ENCODE measurements at places on chromosomes 11 and 22.

- DNase-seq: no peak
These were observed 14.0 kb downstream of the TRIM44 start for GRCh38 chr11:35676611-35676965.

- DNase-seq: no peak
These were observed 5.2 kb downstream of the NUMA1 start for GRCh38 chr11:72075109-72075508.

GRCh38 chr11:16799890-16800289, 61.4 kb downstream of the C11orf58 start:
- no peak for DNase-seq

DNA sequence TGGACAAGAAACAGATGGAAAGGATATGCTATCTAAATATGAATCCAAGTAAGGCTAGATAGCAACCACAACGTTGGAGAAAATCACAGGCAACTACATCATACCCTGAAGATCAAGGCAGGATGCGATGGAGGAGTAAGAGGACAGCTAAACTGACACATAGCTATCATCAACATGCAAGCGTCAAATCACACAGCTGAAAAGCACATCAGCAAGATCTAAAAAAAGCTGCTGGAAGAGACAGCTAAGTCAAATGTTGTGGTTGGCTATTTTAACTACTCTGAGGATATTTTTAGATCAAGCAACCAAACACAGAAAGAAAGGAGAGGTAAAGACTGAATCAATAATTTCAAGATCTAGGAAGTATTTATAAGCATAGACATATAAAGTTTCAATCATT, 466.9 kb downstream of the BRD1 start:
- no peak for DNase-seq

GRCh38 chr22:37781434-37782059, 26.2 kb upstream of the GCAT start:
- no peak for DNase-seq

GRCh38 chr22:44229331-44229730, 48.6 kb downstream of the PARVG start:
- no peak for DNase-seq

- no peak for DNase-seq
These were observed 92.3 kb upstream of the POU2AF2 start for GRCh38 chr11:111153194-111153593.

- DNase-seq: no peak
These were observed 315.5 kb downstream of the GUCY1A2 start for GRCh38 chr11:106702805-106703204.

- DNase-seq: no peak
These were observed 77.0 kb downstream of the MICAL2 start for GRCh38 chr11:12187399-12187798.

DNA sequence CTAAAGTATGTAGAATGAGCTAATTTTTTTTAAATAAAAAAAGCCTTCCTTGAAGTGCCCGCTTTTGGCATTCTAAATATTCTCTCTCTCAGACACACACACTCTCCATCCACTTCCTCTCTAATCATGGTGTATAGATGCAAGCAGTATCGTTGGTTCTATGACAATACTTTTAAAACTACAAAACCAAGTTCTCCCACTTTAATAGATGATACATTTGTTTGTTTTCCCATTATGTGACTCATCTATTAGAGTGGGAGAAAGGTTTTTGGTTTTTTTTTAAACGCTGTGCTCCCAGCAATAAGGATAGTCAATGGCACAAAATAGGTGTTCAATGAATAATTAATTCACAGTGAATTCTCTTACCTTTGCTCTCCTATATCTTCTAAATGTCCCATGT, 44.6 kb downstream of the FZD4 start:
- no peak for DNase-seq

GRCh38 chr11:65338676-65339075, 5.0 kb downstream of the DPF2 start:
- no peak for DNase-seq

DNA sequence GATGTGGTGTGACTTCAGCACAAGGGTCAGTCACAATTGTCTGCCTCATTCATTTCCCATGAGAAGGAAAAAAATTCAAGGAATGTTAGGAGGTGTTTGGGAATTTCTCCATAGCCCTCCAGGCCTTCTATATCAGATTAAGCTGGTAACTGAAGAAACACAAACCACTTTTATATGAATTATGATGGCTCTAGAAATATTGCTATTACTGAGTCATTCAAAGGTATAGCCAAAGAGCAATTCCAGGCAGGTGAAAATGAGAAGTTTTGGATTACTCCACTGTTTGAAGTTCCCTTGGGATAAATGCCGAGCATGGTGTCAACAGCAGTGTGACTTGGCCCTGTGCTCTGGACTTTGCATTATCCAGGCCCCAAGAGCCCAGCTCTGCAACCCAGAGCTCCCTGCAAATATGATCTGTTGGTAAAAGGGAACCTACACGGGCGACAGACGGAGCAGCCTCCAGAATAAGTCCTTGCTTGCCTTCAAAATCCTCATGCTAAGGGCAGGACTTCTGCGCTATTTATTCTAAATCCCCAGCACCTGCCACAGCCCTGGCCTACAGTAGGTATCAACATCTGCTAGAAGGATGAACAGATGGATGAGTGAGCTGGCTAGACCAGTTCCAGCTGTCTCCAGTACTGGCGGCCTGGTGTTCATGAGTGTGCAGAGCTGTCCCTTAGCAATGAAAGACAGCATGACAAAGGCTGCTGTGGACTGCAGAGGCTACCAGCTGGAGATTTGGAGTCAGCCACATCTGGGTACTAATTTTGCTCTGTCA, 67.5 kb upstream of the ZBED5 start:
- peak; percentile 41 for DNase-seq

DNA sequence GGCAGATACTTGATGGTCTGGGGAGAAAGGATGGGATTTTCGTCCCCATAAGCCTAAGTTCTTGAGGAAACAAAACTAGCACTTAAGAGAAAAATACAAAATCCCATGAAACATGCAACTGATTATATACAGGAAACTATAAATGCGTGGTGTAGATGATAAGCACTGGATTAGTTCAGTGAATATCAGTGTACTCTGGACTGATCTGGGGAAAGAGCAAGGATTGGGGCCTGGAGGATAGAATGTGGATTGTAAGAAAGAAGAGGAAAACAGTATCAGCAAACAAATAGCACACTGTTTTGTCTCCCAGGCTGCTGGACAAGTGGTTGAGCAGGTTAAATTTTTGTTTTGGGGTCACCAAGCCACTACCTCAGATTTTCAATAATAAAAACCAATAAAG, 49.8 kb downstream of the DCUN1D5 start:
- DNase-seq: no peak

DNA sequence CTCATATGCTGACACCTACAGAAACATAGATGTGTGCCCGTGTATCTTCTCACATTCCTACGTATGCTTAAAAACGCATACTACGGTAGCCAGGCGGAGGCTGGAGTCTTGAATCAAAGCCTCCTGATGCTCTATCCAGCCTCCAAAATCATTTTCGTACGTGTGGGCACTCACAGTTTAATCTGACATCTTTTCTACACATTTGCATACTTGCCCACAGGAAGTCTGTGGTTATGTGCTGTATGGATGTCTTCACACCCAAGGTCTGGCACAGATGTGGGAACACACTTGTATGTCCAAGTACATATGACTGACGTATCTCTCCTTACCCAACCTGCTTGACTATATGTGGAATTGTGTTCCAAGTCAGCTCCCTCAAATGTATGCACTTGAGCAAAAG, 561.8 kb upstream of the CADM1 start:
- DNase-seq: no peak

DNA sequence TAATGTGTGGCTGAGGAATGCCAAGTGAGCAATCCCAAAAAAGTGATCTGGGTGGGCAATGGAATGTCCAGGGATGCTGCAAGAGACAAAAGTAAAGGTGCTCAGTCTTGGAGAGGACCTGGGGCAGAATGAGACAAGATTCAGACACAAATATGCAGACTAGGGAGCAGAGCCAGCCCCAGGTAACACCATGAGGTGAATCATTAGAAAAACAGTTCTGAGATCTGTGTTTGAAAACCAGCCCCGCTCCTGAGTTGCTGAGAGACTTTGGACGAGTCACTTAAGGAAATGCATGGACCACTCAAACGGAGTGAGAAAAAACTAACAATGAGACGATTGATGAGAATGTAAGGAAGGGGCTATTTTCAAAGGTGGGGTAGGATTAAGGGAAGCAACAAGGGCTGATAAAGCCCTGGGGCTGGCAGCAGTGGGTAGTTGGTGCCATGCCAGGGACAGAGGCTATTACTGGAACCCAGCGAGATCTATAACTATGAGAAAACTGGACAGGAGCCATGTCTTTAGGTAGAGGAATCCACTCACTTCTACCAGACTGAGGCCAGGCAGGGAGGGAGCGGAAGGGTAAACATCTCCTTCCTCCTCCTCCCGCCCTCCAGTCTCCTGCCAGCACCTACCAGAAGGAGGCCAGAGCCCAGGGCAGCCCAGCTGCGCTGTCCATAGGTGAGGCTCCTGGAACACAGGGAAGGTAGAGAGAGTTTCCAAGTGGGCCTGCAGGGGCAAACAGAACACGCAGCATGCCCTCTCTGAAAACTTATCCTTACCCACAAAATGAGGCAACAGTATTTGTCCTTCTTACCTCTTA, 130.4 kb upstream of the TEAD1 start:
- no peak for DNase-seq

- no peak for DNase-seq
These were observed at the start of gene PCF11 for GRCh38 chr11:83156996-83157593. TSS of gene PCF11 (plus strand) at chr11:83157131. CDS start at chr11:83157440, 309 bp downstream.

Measured in NCI-H510A treated with DMSO at 0.1 percent for 48 hours (cell line).